ENCODE measurements at places on chromosomes 6 and 20. TPM values are rescaled to one million over a fixed set of nuclear protein-coding genes. Genes with fewer than 3 reads are reported as not detected.

- no peak for ATAC-seq
These were observed 75.3 kb upstream of the RIPOR2 start for GRCh38 chr6:25010902-25011625.

DNA sequence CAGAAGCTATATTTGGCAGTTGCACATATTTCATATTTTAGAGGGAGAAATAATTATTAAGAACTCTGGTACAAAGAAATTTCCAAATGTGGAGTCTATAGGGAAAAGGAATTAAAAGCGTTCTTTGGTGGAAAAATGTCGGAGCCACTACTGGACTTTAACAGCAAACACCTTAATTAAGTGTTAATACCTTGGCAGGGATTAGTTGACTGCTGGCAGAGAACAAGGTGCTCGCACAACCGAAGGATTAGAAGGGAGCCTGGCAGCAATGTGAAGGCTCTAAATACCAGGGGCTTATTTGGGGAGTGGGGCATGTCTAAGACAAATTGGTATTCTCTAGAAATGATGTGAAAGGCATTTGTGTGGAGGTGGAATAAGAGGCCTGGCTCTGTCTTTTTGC is 98.9 kb downstream of the PAK5 start:
- ATAC-seq: no peak

GJA10 gene
- not detected for total RNA-seq

IPCEF1 gene
- 1.8 TPM for total RNA-seq
